ENCODE measurements at places on chromosomes 5 and 9. TPM values are rescaled to one million over a fixed set of nuclear protein-coding genes. Genes with fewer than 3 reads are reported as not detected.

The SLC6A19 gene
- total RNA-seq = not detected

The GRM6 gene
- total RNA-seq = not detected

The IFNE gene
- total RNA-seq = 6.8 TPM

The GTF3C5 gene
- 35.7 TPM for total RNA-seq

The ZNF366 gene
- not detected for total RNA-seq
